Cardiac septum (tissue), 1 donor: ENCODE measurements at places on chromosomes 12 and 14. TPM values are rescaled to one million over a fixed set of nuclear protein-coding genes. Genes with fewer than 3 reads are reported as not detected.

DNA sequence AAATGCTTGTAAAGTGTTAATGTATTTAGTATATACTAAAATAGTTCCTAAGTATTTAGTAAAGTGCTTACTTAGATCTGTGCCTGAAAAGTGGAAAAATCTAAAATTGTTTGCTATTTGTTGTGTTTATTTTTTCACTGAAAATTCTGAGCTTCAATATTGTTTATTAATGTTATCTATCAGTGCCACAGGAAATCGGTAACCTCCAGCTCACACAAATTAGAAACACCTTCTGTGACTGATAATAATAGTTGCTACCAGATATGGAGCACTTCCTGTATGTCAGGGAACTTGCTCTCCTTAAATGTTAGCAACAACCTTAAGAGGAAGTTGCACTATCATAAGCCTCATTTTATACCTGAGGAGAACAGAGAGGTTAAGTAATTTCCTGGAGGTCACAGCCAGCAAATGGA, 723 bp upstream of the LRP10 start:
- DNase-seq = no peak

GRCh38 chr12:93020631-93021597, 91.8 kb upstream of the EEA1 start:
- DNase-seq = no peak

DNA sequence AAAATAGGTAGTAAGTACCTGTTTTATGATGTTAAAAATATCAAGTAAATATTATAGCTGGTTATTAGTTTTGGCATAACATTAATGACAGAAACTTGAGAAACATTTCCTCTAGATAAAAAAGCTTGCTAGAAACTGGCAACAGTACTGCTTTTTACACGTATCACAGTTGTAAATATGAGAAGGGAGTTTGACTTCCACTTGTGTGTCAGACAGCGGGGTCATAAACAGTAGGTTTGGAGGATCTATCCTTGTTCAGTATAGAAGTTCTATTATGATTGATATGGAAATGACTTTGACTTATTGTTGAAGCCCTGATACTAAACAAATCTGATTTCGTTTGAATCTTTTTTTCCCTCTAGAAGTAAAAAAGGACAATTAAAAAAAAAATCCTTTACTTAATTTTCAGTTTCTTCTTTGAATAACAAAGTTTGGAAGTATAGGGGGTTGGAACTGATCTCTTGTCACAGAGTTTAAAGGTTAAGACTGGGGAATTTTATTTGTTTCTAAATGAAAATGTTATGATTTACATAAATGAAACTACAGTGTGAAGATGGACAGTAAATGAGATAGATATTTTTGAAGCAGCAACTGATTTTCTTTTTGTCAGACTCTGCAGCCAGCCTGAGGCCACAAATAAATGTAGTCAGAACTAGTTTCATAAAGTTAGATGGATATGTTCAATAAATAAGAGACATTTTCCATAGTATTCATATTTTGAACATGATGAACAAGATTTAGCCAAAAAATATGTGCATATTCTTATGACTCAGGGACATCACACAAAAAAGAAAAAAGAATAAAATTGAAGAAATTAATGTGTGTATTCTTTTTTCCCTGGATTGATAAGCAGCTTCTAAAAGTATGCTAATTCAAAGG, 50.1 kb downstream of the WNK1 start:
- no peak for DNase-seq

SDR9C7 gene
- total RNA-seq = 0.27 TPM

CLEC12A gene
- total RNA-seq = 0.30 TPM

GRCh38 chr12:118212606-118213005, 76.7 kb downstream of the PEBP1 start:
- DNase-seq = no peak

- DNase-seq = no peak
These were observed 1.3 kb upstream of the RASSF3 start for GRCh38 chr12:64608901-64609535.

DNA sequence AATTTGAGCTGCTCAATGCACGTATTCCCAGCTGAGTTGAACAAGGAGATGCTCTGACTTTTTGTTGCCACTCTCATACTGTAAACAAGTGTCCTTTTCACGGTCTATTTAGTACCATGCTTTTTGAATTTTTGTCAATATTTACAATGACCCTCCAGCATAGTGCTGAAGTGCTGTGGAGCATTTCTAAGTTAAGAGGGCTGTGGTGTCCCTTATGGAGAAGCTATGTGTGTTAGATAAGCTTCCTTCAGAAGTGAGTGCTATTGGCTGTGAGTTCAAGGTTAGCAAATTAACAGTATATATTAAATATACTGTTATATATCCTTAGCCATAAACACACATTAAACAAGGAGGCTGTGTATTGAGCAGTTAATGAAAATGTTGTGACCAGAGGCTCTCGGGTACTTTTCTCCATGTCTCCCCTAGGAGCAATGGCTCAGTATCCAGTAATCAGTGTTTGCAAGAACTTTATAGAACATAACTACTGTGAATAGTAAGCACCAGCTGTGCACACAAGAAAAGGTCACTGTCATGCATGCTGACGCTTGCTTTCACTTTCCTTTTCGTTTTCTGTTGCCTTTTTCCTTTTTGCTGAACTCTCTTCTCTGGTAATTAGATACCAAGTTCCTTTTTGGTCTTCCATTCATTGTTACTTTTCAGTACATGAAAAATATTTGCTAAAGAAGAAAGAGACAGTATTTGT, 187.2 kb upstream of the NEDD1 start:
- no peak for DNase-seq

DNA sequence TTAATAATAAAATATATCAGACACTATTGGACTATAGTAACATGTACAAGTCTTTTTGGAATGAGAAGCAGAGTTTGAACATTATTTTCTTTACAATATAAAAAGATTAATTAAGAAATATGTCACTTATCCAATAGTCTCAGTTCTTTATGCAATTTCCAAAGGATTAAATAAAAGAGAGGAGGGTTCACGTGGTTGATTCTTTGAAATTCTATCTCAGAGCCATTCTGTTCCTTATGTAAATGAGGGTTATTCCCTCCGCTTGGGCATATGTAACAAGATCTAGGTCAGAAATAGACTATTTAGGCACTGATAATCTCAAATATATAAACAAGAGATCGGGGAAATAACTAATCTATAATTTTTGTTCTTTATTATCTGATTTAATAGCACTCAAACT, 2.1 kb upstream of the TUBA1A start:
- DNase-seq = no peak

DNA sequence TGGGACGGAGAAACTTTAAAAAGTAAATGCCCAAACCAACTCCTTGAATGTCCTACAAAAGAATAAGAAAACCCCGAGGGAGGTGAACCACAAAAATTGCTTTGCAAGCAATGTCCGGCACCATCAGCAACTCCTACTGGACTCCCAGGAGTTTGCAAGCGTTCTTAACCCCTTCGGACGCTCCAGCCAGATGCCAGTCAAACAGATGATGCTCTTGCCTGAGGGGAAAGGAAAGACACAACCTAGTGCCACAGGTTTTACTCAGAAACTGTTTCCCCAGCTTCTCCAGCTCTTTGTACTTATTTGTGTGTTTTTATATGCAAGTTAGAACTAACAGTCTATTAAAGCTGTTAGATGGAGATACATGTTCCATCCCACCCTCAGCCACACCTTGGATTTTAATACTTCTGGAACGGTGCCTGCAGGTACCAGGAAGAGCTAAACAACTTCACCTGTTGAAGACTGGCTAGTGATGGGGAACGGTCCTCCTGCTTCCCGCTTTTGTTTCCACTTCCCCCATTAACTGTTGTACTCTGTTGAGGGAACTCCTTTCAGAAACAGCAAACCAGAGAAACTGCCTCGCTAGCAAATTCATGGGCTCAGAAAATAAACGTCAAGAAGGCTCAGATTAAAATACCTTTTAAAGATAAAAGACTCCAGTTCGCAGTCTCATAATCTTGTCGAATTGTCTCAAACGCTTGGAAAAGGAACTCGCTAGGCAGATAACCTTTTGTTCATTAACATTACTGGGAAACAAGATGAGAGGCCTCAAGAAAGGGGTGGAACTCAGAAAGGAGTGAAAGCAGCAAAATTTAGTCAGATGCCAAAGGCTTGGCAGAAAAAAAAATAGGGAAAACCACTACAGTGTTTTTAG, 1.1 kb upstream of the FERMT2 start:
- DNase-seq = no peak

FOXM1 gene
- 0.24 TPM for total RNA-seq

CMTM5 gene
- not detected for total RNA-seq

DNA sequence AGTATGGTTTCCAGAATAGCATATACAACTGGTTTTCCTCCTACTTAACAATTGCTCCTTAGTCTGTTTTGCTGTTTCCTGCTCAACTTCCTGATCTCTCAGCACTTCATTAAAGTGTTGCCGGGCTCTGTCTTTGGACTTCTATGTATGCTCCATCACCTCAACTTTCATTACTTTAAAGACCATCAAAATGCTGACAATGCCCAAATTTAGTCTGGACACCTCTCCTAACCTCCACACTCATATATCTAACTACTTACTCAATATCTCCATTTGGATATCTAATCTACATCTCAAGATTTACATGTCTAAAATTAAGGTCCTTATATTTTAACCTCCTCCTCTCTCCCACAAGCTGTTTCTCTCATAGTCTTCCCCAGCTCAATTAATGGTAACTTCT, 54.4 kb upstream of the LGR5 start:
- no peak for DNase-seq

- DNase-seq = no peak
These were observed 39.2 kb upstream of the EEA1 start for GRCh38 chr12:92968176-92968813.

- no peak for DNase-seq
These were observed 209.6 kb upstream of the KRR1 start for GRCh38 chr12:75720812-75721641.

DNA sequence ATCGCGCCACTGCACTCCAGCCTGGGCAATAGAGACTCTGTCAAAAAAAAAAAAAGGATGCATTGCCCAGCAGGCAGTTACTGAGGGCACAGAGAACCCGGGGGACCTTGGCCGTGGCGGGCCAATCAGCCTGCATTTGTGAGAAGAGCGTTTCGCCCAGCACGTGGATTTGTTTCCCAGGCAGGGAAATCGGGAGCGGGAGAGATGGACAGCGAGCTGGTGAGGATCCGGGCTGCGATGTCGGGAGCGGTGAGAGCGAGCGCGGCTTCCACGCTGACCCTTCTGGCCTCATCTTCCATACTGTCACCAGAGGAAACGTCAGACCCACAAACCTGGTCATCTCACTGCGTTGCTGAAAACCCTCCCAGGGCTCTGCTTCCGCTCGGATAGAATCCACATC, 123.5 kb downstream of the RIMBP2 start:
- peak; percentile 47 for DNase-seq

- DNase-seq = no peak
These were observed 894 bp downstream of the KRT8 start for GRCh38 chr12:52903855-52904508.

CINP gene
- total RNA-seq = 24.5 TPM

DNA sequence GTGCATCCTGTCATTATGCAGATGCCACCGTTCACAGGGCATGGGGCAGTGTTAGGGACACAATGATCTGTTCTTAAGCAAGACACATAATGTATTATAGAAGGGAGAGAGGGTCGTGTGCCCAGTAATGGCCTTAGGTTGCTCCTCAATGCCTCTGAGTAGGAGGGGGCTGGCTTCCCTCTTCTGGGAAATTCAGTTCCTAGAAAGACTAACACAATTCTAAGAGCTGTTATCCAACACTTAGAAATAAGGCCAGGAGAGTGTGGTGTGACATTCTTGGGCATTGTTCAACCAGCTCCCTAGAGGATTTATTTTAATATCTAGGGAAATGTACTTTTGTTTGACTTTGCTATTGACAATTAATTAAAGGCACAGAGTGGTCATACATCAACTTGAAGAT, 118.5 kb downstream of the ADCK1 start:
- no peak for DNase-seq

GRCh38 chr12:79993106-79993862, 58.4 kb upstream of the PPP1R12A start:
- DNase-seq = no peak

DNA sequence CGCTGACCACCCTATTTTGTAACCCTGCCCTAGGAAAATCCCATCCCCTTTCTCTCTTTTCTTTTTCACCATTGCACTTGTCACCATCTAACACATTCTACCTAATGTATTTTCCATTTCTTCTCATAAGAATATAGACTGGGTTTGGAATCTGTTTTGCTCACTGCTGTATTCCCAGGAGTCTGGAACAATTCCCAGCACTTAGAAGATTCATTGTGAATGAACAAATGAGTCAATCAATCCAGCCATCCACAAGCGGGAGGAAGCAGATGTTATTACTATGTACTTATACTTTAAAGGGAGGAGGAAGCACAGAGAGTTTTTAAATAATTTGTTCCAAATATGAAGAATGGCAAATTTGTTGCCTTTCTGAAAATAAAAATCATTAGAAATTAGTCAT, 142.1 kb downstream of the KIF21A start:
- DNase-seq = no peak

DNA sequence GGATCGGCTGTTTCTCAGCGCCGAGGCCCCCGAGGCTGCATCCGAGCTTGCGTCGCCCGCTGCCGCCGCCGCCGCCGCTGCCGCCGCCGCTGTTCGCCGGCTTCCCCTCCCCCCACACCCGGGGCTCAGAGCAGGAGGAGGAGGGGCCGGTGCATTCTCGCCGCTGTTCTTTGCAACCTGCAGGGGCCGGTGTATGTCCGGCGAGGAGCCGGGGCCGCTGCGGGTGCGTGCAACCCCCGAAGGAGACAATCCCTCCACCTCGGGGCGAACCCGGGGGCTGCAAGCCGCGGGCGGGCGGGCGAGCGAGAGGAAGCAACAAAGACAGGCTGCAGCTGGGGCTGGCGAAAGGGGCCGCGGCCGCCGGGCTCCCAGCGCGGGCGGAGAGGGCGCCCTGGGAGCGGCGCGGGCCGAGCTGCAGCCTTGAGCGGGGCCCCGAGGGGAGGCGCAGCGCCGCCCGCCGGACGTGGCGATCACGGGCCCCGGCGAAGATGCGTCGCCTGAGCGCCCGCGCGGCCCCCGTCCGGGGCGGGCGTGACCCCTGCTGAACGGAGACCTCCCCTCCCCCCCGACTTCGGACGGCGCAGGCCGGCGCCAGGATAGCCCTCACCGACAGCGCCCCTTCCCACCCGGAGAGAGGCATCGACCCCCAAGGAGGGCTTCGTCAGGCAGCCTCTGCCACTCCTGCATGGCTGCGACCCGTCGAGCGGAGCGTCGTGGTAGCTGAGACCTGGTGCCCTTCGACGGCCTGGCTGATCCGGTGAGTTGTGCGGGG, 702 bp downstream of the FAM222A start:
- no peak for DNase-seq

DNA sequence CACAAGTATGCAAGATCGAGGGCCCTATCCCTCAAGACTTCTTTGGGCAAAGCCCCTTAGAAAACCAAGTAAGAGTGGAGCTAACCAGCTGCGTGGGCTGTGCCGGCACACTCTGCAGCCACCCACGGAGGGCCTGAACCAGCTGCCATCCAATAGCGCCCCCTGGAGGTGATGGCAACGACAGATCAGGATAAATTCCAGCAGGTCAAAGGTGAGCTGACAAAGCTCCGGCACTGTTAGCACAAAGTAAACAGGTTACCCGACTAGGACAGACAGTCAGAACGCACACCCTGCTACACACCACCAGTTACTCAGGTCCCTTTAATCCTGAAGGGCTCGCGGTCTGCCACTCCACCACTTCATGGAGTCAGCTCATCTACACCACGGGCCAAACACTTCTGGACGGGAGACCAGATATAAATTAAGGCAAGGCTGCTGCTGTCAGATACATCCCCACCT, 4.9 kb downstream of the ZBTB39 start:
- no peak for DNase-seq
